Posterior cingulate gyrus (tissue), 11 donors: ENCODE measurements at places on chromosomes 7 and 10.

DNA sequence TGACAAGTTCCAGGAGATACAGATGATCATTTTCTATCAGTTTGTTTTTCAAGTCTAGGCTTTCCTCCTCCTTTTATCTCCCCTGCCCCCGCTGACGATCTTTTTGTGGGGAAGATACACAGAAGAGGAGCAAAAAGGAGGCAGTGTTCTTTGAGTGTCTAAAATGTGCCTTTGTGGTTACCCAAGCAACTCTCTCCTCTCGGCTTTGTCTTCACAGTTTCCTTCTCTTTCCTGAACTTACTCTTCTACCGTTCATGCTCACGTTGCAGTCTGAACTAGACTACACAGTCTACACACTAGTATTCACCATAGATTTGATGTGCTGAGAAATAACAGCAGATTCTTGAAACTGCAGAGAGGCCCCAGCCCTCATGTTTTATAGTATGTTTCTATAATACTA lies 23.6 kb downstream of the CEP41 start:
- no peak for DNase-seq

DNA sequence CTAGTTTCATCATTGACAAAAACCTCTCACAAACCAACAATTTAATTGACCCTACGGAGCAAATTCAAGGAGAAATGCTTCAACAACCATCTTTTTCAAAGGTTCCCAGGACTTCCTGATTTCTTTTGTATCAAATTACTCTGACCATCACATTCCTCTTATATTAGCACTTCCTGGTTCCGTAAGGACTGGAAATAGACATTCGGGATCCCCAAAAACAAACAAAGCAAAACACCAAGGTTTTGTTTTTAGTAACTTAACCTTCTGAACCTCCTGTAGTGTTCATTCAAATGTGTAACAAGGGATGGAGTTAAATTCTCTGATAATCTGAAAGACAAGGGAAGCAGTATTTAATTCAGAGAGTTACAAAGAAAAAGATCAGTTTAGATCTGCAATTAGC lies 387.6 kb upstream of the NRP1 start:
- DNase-seq: no peak

DNA sequence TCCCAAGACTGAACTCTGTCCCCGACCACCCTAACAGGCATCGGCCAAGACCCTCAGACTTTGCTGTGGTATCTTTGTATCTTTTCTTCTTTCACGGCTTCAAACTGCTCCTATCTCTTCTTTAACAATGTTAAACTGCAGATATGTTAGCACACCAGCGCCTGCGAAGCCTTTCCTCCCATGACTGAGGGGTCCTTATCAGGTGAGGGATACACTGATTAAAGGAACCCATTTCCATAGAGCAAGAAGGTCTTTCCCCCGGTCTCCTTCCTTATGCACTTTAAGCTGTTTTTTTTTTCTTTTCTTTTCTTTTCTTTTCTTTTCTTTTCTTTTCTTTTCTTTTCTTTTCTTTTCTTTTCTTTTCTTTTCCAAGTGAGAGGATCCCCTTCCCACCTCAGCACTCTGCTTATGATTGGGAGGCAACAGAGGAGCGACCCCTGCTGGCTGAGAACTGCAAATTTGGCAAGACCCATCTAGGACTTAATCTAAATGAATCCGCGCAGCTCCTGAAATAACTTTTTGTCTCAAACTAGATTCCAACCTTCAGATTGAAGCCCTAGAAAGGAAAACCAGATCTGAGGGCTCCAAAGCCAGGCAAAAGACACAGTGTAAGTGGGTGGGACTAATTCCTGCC lies 109.9 kb downstream of the ITGB8 start:
- peak; percentile 63 for DNase-seq

DNA sequence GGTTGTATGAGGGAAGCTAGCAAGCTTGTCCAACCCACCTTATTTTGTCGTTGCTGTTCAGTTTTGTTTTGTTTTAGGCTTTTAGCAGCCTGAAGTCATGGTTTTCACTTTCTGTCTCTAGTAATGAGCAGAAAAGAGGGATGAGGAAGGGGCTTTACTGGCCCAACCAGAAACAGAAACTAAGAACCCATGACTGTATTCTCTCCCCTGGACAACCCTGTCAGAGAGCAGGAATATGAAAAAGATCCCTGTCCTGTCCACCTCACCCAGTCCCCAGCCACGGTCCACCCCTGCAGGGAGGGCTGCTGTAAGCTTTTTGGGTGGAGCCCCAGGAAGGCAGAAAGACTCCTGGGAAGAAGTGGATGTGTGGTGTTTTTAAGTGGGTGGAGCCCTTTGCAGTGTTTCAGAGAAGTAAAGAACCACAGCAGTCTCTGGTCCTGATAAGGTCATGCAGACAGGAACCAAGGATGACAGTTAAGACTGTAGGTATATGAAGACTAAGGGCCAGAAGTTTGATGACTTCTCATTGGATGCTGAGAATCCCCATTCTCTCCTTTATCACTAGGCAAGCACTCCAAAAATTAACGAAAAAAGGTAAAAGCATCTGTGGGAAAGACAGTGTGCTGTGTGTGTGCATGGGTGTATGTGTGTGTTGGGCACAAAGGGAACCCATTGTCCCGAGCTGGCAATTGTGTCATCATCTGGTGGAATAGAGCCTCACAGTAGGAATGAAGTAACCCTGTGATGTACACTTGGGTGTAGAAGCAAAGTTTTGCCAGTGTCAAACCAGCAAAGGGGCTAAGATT lies 13.8 kb downstream of the MRPL32 start:
- DNase-seq: no peak

DNA sequence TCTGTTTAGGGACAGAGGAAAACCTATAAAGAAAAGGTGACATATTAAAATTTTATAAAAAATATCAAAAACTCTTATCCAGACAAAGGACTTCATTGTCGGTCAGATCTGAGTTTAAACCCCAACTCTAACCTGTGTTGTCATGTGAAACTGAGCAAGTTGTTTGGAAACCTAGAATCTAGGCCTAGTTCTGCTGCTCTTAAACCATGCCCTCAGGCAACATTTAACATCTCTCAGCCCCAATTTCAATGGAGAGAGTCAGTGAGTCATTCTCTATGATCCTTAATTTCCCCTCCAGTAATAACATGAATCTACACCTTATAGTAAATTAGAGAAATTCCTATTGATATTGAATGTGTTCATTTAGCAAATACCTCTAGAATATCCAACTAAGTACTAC lies 192.3 kb downstream of the IMMP2L start:
- DNase-seq: no peak

DNA sequence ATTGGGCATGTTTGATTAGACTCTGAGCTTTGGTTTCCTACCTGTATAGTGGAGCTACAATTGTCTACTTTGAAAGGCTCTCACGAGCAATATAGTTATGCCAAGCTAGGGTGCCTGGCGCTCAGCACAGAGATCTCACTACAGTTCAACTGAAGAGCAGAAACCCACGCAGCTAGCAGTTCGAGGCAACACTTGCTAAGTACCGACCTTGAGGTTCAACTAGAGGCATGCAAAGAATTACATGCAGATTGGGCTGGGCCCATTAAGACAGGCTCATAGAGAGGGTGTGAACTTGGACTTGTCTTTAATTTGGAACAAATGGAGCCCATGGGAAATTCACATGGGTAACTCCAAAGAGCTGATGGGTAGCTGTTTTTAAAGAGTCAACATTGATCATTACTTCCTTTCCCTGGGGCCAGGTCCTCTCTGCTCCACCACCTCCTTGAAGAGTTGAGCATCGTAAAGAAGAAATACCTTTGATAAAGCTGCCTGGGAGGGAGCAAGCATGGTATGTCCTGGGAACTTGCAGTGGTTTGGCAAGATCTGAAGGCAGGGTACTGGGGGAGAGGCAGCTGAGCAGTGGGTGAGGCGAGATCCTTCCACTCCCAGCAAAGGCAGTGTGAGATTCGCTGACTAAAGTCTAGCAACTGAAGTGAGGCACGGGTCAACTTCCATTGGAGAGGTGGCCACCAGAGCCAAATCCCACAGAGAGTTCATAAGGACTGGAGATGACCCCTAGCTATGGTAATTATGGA lies 25.5 kb upstream of the AFAP1L2 start:
- DNase-seq: no peak
